NCI-H1105 treated with DMSO at 0.1 percent for 48 hours (cell line): ENCODE measurements at places on chromosomes 5 and 9.
A peak's percentile ranks its signal among the peaks of the same experiment; 100 is the strongest.

- DNase-seq = no peak
Measured at GRCh38 chr5:1251678-1252580, 26.7 kb downstream of the SLC6A18 start.

GRCh38 chr9:93536874-93537273, 39.5 kb upstream of the PHF2 start:
- no peak for DNase-seq

- DNase-seq = no peak
Measured at GRCh38 chr9:116800885-116801284, 113.8 kb downstream of the TRIM32 start.

DNA sequence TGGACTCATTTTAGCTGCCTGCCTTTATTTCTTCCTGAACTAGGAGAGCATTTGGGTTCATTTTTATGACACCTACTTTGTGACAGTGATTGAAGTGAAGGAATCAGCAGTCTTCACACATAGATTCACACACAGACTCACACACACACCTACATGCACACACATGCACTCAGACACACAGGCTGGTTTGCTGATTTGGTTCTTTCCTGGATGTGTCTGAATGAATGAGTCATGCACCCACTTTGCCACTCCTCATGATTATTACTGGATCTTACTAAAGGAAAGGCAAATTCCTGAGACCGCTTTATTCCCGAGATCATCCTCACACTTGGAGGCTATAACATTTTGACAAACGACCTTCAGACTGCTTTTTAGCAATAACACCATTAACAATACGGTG, 529.5 kb downstream of the AGTPBP1 start:
- no peak for DNase-seq

DNA sequence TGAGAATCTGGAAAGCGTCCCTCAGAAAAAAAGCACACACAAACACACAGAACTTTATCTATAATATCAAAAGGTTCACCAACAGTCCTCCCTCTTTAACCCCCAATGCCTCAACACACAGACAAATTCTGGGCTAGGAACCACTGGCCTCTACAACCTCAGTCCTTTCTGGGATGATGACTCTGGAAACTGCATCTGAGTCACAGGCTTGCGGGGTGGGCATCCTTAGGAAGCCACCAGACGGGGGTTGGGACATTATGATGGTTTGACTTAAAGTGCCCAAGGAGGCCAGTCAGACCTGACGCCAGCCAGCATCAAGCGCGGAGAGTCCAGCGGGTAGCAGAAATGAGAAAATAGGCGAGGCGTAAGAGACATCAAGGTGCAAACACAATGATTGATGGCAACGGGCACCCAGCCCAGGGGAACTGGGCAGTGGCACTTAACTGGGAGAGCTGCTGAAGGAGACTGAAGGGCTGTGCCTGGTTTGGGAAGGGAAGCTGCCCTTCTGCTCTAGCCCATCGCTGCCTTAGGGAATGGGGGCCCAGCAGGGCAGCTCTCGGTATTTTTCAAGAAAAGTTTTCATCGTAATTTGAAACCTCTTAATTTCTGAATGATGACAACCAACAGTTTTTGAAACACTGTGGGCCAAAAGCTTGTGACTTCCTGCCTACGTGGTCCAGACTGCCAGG, 20.7 kb downstream of the SPRY4 start:
- DNase-seq = no peak

GRCh38 chr5:31113666-31114350, 79.7 kb upstream of the CDH6 start:
- no peak for DNase-seq

- no peak for DNase-seq
Measured at GRCh38 chr5:173235499-173236394, 741 bp upstream of the NKX2-5 start.

DNA sequence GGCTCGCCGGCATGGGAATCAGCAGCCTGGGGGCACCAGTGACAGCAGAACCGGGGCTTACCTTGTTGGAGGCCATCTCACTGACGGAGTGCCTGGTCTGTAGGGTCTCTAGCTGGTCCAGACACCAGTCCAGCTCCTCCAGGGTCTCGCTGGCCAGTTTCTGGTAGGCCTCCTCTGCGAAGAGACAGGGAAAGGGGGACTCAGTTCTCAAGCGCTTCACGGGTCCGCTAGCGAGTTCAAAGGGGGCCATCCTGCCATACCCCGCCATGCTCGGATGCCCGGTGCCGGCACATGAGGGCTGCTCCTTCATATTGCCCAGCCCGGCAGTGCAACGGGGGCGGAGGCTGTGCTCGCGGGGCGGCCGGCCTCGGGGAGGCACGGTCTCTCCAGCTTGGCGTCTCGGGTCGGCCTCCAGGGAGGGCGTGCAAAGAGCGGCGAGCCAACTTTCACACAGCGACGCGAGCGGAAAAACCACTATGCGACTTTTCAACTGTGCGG, 456.0 kb downstream of the RAB3C start:
- no peak for DNase-seq

- DNase-seq = no peak
Measured at GRCh38 chr5:172830876-172831662, 3.0 kb upstream of the ERGIC1 start.

GRCh38 chr9:120856700-120857099, 14.0 kb upstream of the PSMD5 start:
- DNase-seq = no peak

DNA sequence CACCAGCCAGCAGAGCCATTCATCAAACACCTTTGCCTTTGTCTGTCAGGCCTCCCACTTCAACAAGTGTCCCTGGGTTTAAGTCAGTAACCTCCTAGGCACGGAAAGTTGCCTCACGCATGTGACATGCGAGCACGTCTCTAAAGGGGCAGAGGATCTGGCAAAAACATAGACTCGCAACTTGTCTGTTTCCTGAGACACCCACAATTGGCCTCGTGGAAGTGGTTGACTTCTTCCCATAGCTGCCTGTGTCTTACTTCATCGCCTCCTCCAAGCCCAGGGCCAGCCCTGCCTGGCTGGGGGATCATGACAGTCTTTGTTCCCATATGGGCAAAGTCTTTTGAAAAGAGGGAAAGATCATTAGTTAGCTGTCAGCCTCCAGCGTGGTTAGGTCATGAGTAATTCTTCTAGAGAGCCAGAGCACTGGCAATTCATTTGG, 35.5 kb upstream of the GLRX start:
- DNase-seq = no peak

DNA sequence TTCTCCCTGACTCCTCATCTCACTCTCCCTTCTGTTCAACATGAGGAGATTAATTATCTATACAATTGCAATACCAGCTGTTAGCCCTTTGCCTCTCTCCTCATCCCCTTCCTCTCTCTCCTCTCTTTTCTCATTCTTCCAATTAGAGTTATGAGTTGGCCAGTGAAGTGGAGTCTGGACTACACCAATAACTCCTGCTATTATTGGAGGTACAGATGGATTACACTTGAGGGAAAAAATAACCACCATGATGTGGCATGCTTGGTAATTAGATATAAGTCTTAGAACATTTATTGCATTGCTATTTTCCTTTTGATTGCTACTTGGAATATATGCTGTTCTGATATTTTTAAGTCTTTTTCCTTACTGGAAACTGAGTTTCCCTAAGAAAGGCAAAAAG, 159.2 kb downstream of the FRMD3 start:
- no peak for DNase-seq

- DNase-seq = no peak
Measured at GRCh38 chr9:136552117-136552703, 6.4 kb upstream of the NOTCH1 start.

- no peak for DNase-seq
Measured at GRCh38 chr9:112334432-112334841, 1.0 kb upstream of the PTBP3 start.

- peak; percentile 49 for DNase-seq
Measured at GRCh38 chr5:139178935-139179334, 19.2 kb downstream of the SIL1 start.
